ENCODE measurements at places on chromosomes 4 and X.

- peak; percentile 17 for DNase-seq
Measured at GRCh38 chrX:71627588-71628404, 9.5 kb upstream of the CXCR3 start.

- peak; percentile 73 for DNase-seq
Measured at GRCh38 chrX:386239-386767, 404 bp downstream of the PPP2R3B start.

- DNase-seq: no peak
Measured at GRCh38 chrX:16239211-16239610, 71.9 kb downstream of the MAGEB17 start.

DNA sequence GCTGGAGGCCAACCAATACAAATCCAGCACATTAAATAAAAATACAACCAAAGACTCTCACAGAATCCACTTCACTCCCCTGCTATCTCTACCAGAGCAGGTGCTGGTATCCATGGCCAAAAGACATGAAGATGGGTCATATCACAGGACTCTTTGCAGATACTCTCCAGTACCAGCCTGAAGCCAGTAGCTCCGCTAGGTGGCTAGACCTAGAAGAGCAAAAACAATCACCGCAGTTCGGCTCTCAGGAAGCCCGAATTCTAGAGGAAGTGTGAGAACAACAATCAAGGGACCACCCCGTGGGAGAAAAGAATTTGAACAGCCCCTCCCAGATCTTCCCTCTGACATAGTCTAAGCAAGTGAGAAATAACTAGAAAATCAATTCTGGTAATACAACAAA, 20.2 kb downstream of the CLIC2 start:
- DNase-seq: no peak

- peak; percentile 45 for DNase-seq
Measured at GRCh38 chrX:111095974-111096895, at the start of gene PAK3. Gene PAK3, plus strand, starts transcription at chrX:111096191. Its CDS starts 26,913 bp downstream, at chrX:111123104.

DNA sequence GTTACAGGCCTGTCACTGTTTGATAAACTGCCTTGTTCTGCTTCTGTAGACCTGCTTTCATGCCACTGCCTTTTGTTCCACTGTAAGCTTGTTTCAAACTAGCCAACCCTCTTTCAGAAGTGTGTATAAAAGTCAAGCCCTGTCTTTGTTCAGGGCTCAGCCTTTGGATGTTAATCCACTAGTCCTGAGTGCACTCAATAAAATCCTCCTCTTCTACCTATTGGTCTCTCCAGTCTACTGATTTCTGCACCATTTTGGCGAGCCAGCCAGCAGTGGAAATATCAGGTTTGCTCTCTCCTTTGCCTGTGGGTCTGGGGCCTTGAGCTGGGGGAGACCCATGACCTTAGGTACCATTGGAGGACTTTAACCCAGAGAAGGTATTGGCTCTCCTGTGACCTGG, 901.6 kb upstream of the NDST4 start:
- no peak for DNase-seq

DNA sequence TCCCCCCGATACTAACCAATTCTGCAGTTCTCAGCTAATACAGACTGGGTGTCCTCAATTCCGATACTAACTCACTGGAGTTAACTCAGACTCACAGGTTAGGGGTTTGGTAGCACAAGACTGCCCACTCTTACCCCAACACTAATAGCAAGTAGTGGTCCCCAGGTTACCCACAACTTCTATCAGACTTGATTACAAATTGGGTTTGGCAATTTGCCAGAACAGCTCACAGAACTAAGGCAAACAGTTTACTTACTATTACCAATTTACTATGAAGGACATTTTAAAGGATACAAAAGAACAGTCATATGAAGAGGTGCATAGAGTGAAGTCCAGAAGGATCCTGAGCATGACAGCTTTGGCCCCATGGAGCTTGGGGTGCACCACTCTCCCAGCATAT, 201.8 kb upstream of the VCX start:
- DNase-seq: no peak

- DNase-seq: no peak
Measured at GRCh38 chrX:117532339-117532738, 584.3 kb downstream of the KLHL13 start.

DNA sequence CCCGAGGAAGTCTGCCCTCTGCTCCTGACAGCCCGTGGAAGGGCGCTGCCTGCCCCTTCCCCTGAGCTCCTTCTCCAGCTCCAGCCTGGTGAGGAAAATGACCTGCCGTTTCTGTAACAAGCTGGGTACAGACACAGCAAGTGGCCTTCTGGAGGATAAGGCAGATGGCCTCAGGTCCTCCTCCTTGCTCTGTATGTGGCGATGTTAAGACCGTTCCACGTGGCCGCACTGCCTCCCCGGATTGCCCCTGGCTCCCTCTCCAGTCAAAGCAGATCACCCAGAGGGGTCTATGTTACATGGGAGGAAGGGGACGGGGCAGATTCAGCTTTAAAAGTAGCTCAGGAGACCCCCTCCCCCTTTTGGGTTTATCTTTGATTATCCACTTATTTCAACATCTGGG, 80.3 kb upstream of the GATB start:
- no peak for DNase-seq

GRCh38 chr4:687048-687970, 1.6 kb downstream of the SLC49A3 start:
- DNase-seq: no peak

DNA sequence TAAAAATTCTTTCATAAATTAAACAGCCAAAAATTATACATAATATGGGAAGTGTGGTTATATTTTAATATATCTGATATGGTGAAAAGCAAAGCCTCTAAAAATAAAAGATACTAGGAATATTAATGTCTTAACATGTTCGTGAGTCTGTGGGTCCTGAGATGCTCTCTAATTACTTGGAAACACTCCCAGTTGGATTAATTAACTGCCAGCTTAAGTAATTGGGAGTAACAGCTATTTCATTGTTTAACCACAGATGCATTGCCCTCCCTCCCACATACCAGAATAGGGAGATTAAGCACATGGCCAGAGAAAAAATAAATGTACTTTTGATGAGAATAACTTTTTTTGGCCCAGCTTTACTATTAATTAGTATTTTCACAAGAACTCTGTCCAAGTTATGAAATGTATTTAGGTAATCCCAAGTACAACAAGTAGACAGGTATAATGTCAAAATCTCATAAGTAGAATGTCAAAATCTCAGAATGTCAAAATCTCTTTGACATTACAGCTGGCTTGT, 79.7 kb downstream of the BTC start:
- DNase-seq: no peak
